Breast epithelium (tissue), 4 donors: ENCODE measurements at places on chromosomes 1 and 21. TPM values are rescaled to one million over a fixed set of nuclear protein-coding genes. Genes with fewer than 3 reads are reported as not detected.

DNA sequence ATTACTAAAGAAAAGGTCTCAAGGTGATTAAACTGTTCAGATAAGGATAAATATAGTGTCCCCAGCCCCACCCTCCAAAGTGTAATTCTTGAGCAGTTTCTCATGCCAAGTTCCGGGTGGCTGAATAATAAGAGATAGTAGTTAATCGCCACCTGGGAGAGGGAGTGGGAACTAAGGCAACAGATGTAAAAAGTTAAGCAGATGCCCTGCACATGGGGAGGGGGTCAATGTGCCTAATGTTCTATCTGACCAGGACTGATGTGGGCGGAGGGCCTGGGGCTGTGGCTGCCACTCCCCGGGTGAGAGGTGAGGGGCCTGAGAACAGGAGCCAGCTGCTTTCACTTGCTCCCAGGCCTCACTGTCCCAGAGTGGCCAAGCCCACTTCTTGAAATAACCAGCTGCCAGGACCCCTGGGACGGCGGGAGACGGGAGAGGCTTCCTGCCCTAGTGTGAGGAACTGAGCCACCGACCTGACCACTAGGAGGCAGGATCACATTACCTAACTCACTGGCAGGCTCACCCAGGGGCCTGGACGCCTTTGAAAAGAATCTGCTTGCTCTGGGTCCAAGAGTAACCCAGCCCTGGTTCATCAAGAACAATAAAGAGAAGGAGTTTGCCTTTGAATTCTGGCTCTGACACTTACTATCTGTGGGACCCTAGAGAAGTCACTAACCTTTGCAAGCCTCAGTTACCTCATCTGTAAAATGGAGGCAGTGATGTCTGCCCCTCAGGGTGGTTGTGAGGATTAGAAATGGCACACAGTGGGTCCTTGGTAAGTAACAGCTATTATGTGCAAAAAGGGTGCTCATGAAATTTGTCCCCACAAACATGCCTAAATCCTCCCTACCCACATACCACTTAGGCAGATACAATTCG, 179.2 kb downstream of the ATG4C start:
- DNase-seq = no peak

DNA sequence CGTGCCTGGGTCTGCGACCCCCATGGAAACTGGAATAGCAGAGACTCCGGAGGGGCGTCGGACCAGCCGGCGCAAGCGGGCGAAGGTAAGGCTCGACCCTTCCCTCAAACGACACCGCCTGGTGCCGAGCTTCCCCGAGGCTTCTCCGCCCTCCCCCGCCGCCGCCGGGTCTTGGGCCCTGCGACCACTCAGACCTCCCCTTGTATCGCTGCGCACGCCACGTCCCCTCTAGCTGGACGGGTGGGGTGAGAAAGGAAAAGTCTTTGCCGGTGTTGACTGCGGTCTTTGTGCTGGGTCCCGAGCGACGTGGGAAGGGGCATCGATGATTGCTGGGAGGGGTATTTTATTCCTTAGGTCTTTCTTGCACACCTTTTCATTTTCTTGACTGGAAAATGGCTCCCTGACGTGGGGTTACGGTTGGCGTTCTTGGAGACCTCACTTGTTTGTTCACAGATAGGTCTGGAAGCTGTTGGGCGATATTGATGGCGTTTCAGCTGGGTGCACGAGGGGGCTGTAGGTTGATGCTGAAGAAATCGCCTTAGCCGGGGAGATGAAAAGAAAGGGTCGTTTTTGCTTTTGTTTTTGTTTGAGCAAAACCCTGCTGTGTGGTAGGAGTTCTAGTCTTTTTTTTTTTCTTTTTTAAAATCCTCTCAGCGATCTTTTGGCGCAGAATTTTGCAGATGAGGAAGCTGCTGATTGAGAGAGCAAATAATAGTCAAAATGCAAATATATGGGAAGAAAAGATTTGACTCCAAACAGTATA, 776 bp downstream of the KDM1A start:
- no peak for DNase-seq

DNA sequence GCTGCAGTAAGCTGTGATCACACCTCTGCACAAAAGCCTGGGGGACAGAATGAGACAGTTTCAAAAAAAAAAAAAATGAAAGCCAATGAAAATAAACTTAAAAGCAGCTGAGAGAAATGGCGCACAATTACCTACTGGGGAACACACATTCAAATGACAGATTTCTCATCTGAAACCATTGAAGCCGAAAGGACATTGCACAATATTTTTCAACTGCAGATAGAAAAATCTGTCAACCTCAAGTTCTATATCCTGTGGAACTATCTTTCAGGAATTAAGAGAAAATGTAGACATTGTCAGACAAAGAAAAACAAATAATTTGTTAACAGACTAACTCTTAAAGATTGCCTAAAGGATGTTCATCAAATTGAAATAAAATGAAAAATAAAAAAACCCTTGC, 442.8 kb downstream of the MATN1 start:
- DNase-seq = no peak

- DNase-seq = no peak
These were observed 48.2 kb downstream of the NTPCR start for GRCh38 chr1:232998646-232999045.

DNA sequence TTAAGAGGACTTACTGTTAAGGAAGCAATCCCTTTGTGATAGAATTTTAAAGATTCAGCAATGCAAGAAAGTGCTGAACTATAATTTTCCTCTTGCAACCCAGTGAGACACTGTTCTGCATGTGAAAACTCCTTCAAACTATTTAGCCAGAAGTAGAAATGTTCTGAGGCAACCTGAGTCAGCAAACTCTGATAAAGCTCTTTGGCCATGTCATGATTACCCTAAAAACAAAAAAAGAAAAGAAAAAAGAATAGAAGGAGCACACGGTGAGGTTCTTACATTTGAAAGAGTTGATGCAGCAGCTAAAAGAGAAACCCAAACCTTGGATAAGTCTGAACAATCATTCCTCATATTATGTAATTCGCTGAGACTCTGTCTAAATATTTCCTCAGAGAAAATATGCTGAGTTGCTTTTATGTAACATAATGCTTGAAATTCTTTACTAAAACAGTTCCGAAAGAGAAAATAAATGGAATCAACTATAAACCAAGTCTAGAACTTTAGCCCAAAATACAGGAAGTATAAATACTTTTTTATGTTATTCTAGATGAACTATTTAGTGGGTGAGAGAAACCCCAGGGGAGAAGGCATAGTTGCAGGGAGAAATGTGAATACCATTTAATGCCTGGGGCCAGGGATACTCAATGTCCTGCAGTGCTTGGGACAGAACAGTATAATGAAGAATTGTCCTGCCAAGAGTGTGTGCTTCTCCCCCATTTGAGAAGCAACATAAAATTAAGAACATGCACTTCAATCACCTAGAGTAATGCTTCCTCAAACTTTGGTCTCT, 60.0 kb downstream of the INTS7 start:
- no peak for DNase-seq

MYCL gene
- 0.98 TPM for total RNA-seq

FMO1 gene
- total RNA-seq = 4.3 TPM

SLAMF8 gene
- 12.3 TPM for total RNA-seq

GSTM5 gene
- 3.6 TPM for total RNA-seq

HHIPL2 gene
- total RNA-seq = not detected

TRIM46 gene
- total RNA-seq = 0.98 TPM
